Stimulated activated CD8-positive, alpha-beta memory T cell treated with anti-CD3 and anti-CD28 coated beads, Interleukin-4, amount 100 ng/mL, for 4 hours (primary cell): ENCODE measurements at places on chromosomes 6 and 20.

GRCh38 chr6:132286298-132287019 is 114.8 kb downstream of the MOXD1 start:
- DNase-seq: no peak

- DNase-seq: no peak
Observed at GRCh38 chr6:72522735-72523141, 99.1 kb upstream of the KCNQ5 start.

DNA sequence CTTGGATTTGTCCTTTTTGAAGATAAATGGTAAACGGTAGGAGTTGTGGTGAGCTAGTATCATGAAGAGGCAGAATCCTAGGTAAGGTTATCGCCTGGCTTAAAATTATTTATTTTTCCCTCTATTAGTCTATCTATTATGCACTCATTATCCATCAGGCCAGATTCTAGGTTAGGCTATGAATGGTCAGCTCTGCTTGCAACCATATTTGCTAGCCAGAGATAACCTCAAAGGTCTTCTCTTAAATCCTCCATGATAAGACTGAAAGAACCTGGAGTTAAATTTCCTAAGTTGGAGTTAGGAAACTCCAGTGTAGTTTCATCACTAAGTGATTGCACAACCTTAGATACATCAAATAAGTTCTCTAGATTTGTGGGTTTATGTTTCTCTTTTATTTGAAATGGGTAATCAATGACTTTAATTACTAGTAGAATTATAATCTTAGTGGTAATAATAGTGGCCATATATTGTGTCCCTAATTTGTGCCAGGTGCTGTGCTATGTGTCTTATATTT is 302.1 kb upstream of the RUNX2 start:
- DNase-seq: no peak

DNA sequence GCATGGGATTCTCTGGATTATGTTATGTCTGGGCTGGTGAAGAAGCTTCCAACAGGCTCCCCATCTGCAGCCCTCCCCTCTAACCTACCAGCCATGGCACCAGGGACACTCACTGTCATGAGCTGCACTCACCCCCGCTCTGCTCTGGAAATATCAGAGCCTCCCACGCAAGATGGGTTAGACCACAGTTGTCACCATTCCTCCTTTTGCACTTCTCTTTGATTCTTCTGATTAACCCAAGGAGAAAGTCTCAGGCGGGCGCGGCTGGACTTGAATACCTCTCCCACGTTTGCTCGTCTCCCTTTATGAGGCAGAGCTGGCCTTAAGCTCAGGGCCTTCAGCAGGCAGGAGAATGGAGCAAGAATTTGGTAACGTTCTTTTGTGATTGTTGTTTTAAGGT is 128.1 kb downstream of the CEBPB start:
- no peak for DNase-seq

DNA sequence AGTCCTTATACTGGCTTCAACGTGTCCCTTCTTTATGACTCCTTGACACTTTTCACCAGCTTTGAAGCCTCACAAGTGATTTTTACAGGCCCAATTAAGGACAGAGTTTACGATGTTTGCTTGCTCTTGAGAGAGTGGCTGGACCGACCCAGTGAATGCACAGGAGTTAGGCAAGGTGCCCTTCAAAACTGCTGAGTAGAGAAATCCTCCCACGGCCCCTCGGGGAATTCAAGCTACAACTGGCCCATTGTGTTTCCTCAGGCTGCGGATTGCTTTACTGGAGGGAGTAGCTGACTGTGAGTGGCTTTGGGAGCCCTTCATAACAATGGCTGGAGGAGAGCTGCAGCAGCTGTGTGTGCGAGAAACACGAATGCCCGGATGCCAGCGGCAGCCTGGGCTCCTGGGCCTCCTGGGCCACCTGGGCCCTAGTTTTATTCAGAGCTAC is 50.0 kb downstream of the SGK1 start:
- DNase-seq: no peak

DNA sequence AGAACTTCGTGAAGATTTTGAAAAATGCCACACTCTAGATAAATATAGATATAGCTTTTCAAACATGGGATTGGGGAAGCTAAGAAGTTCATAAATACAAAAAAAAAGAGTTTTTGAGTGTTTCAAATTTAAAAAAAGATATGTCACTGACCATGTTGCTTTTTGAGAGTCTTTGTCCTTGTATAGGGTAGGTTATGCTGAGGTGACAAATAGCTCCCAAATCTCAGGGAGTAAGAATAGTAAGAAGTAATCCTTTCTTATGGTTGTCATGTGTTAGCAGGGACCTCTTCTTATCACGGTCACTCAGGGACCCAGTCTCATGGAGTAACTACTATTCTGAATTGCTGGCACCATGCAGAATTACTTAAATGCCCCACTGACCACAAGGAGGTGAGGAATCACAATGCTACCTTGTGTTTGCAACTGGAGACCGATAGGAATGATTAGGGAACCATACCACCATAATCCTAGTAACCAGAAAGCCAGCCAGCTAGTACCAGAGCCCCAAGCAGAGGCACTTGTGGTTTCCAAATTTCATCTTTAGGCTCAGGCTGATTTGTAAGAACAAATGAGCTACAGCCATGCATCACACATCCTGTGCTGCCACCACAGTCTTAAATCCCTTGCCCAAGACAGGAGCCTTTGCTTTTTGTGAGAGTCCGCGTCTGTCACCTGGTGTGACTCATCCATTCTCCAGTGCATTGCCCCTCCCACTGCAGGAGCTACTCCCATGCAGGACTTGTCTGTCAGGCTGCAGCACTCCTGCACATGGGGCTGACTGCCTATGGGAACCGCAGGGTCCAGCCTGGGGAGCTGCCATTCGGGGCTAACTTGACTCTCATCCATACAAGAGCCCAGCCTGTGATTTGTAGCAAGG is 42.4 kb upstream of the ADGRF4 start:
- DNase-seq: no peak

DNA sequence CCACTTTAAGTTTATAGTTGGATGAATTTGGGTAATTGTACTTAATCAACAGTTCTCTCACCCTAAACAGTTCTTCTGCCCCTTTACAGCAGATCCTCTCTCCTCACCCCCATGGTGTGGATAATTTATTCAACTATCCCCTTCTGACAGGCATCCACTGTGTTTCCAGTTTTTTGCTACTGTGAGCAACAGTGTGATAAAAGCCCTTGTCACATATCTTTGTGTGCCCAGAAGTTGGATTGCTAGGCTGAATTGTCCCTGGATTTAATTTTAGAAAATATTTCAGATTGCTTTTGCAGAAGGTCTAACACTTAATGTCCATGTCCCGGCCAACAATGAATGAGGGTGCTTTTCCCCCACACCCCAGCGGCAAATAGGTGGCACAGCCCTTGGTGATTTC is 30.5 kb upstream of the SCUBE3 start:
- no peak for DNase-seq

- DNase-seq: peak; percentile 62
Observed at GRCh38 chr20:62977613-62978560, 25.4 kb downstream of the SLC17A9 start.

- no peak for DNase-seq
Observed at GRCh38 chr20:3980260-3981131, 34.9 kb downstream of the RNF24 start.

- DNase-seq: no peak
Observed at GRCh38 chr20:48606841-48607543, 220.8 kb downstream of the PREX1 start.

GRCh38 chr6:3386374-3386857 is 70.4 kb downstream of the SLC22A23 start:
- DNase-seq: no peak

GRCh38 chr6:152746172-152746553 is 4.4 kb upstream of the VIP start:
- DNase-seq: no peak

DNA sequence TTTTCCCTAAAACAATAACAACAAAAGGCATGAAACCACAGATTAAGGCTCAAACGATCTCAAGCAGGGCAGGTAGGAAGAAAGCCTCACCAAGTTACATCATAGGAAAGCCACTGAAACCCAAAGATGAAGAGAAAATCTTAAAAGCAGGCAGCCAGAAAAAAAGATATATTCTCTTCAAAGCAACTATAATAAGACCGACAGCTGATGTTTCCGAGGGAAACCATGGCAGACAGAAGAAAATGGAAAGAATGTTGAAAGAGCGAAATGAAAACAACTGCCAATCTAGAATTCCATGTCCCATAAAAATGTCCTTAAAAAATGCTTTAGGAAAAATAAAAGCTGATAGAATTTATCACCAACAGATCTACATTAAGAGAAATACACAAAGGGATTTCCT is 161.5 kb upstream of the THBS2 start:
- no peak for DNase-seq

DNA sequence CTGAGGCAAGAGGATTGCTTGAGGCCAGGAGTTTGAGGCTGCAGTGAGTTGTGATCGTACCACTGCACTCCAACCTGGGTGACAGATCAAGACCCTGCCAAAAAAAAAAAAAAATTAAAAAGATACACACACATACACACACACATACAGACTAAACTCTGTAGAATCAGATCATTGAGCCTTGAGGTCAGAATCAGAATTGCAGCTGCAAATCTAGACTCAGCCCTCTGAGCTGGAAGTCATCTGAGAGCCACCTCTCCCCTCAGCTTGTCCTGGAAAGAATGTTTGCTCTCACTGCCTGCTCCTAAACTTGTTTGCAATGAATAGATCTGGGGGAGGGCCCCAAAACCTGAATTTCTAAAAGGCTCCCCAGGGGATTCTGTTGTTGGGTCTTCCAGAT is 41.4 kb upstream of the ANGPT4 start:
- DNase-seq: no peak

- peak; percentile 47 for DNase-seq
Observed at GRCh38 chr20:57698116-57698866, 11.5 kb downstream of the PMEPA1 start.

DNA sequence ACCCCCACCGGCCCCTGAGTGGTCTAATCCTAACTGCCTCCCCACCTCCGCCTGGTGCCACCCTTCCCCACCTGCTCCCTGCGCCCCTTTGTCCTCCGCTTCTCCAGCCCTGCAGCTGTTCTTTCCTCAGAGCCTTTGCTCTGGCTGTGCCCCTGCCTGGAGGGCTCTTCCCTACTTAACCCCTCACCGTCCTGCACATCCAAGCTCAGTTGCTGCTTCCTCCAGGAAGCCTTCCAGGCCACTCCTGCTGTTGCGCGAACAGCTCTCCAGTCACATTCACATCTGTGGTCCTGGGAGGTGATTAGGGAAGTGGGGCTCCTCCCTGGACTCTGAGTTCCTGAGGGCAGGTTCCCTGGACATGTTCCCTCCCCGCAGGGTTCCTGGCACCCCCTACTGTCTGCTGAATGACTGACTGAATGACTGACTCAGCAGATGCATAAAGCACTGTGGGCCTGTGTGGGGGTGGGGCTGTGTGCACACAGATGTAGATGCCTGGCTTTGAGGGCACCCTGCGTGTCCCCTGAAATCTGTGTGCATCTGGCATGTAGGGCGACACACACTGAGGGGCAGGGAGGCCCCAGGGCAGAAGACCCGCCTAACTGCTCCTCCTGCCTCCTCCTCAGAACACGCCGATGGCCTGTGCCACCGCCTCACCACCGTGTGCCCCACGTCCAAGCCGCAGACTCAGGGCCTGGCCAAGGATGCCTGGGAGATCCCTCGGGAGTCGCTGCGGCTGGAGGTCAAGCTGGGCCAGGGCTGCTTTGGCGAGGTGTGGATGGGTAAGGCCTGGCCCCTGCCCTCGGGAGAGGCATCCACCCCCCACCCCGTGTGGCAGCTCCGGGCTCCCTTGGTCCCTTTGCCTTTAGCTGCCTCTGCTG is 51.4 kb downstream of the SRC start:
- no peak for DNase-seq

DNA sequence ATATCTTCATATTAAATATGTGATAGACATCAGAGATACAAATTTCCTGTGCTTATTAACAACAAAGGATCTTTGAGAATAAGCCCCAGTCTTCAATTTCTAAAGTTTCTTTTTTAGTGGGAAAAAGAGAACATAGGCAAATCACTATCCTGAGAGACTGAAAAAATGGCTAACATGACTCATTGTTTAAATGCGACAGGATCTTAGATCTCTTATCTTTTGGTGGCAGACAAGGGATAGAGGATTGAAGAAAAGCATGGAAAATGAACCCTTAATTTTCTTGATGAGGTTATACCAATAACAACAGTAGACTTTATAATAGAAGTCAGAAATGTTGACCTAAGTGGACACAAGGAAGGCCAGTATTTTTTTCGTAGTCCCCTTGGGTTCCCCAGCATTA is 178.6 kb upstream of the MAP3K7 start:
- DNase-seq: no peak

GRCh38 chr20:57747861-57748481 is 38.2 kb upstream of the PMEPA1 start:
- no peak for DNase-seq

GRCh38 chr20:63092660-63093215 is 86.0 kb upstream of the BHLHE23 start:
- no peak for DNase-seq

- DNase-seq: no peak
Observed at GRCh38 chr20:64130271-64130670, 22.9 kb upstream of the NPBWR2 start.

DNA sequence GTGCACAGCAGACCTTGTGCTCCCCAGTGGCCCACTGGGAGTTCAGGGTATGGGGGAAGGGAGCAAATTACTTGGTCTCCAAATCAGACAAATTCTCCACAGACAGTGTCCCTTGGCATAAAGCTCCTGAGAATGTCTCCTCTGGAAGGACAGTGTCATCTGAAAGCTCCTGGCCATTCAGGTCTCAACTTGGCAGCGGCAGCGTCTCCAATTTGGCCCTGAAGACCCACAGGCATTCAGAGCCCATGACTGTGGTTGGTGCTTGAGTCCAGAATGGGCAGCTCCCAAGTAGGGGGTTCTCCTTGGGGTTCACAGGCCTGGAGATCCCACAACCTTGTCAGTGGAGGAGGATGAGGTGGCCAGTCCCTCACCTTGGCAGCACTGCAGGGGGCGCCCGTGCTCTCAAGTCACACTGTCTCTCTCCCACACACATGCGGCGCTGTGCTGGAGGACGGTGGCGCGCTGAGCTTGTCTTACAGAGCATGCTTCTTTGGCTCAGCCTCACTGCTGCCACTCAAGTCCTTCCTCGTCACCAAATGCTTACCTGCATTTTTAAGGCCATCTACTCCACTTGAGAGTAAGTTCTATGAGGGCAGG is 20.7 kb downstream of the DYNLRB1 start:
- DNase-seq: no peak

GRCh38 chr20:36173451-36173933 is 19.0 kb downstream of the EPB41L1 start:
- no peak for DNase-seq
